ENCODE measurements at places on chromosomes 7 and 10.

- no peak for DNase-seq
Observed at GRCh38 chr7:93475811-93476210, 98.7 kb downstream of the CALCR start.

- no peak for DNase-seq
Observed at GRCh38 chr7:46152696-46153095, 231.6 kb upstream of the IGFBP3 start.

- no peak for DNase-seq
Observed at GRCh38 chr7:117083648-117084047, 130.3 kb downstream of the ST7 start.

- peak; percentile 14 for DNase-seq
Observed at GRCh38 chr7:151167197-151167961, at the start of gene GBX1. Gene GBX1 (minus strand): TSS chr7:151167694. CDS start chr7:151167548, 146 bp downstream.

DNA sequence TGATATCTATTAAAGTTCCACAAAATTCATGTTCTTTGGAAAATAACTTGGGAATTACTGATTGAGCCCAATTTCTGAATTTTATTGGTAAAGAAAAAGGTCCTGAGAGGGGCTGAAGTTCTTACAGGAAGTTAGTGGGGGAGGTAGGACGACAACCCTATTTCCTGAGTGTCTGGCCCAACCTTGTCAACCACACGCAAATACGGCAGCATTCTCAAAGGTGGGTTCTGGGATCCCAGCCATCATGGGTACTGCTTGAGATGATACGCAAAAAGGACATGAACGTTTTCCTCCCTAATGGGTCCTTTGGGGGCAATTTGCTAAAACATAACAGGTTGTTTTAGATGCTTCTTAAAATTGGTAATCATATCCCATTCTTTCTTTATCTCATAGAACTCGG is 2.7 kb upstream of the PDCD4 start:
- no peak for DNase-seq

GRCh38 chr7:4138866-4139265 is 543.2 kb upstream of the FOXK1 start:
- no peak for DNase-seq

- DNase-seq: no peak
Observed at GRCh38 chr10:10824591-10825148, 193.0 kb upstream of the CELF2 start.

- no peak for DNase-seq
Observed at GRCh38 chr10:13803566-13804554, 217.1 kb downstream of the PRPF18 start.

DNA sequence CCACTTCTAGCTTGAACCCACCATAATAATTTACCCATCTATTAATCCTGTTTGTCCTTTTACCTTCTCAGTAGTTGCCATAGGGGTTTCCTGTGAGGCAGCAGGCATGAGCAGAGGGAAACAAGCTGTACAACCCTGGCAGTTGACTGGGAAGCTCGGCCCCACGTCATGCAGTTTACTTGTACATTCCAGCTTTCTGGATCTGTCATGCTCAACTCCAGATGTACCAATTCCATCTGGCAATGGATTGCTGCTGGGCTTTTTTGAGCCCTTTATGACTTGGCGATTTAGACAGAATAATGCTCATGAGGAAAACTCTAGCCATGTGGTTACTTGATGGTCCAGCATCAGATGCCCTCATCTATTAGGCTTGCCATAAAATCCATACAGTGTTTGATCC is 112.5 kb downstream of the GNAI1 start:
- DNase-seq: no peak

GRCh38 chr7:71457021-71457420 is 325.1 kb downstream of the GALNT17 start:
- no peak for DNase-seq

DNA sequence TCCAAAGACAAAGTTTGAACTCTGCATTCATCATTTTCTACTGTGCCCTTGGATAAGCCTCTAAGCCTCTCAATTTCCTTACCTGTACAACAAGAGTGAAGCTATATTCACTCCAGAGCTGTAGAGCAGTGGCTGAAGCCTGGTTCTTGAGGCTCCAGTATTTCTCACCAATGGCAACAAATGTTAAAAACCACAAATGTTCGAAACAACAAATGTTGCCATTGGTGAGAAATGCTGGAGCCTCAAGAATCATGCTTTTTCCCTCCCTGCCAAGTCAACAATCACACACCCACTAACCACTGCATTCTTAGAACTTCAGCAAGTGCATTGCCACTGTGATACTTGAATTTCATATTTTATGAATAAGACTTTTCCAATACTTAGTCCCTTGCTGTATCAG is 237.9 kb downstream of the TMEM26 start:
- DNase-seq: no peak

- DNase-seq: no peak
Observed at GRCh38 chr7:132532281-132532680, 44.0 kb downstream of the PLXNA4 start.

DNA sequence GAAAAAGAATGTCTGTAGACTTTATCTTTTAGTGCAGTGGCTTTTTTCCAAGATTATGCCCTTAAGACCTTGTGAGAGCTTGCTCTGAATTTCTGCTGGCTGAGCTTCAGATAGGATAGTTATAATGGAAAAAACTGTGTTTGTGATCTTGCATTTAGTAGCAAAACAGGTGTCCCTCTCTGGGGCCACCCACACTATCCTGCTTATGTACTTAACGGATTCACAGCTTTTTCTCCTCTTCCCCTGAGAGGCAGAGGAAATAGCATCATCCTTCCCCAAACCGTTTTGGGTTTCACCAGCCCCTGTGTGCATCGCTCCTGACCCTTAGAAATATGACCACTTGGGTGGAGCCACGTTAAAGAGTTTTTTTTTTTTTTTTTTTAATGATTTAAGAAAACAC is 101.2 kb downstream of the RAB18 start:
- no peak for DNase-seq

- DNase-seq: no peak
Observed at GRCh38 chr7:41624818-41625217, 78.1 kb downstream of the INHBA start.

- DNase-seq: no peak
Observed at GRCh38 chr10:72072046-72072445, 16.3 kb downstream of the SPOCK2 start.

DNA sequence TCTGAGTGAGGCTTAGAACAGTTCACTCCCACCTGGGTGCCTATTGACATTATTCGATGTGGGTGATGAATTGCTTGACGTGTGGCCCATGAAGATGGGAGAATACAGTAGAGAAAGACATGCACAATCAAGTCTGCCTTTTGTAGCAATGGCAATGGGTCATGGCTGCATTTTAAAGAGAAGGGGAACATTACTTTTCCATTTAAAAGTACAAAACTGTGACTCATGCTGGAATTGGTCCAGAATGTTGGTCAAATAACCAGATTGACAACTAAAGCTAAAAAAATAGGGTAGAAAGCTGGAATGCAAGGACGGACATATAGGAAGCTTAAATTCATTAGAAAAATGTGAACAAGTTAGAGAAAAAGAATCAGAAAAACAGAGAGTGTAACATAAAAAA is 104.1 kb upstream of the SLC25A13 start:
- DNase-seq: peak; percentile 22

DNA sequence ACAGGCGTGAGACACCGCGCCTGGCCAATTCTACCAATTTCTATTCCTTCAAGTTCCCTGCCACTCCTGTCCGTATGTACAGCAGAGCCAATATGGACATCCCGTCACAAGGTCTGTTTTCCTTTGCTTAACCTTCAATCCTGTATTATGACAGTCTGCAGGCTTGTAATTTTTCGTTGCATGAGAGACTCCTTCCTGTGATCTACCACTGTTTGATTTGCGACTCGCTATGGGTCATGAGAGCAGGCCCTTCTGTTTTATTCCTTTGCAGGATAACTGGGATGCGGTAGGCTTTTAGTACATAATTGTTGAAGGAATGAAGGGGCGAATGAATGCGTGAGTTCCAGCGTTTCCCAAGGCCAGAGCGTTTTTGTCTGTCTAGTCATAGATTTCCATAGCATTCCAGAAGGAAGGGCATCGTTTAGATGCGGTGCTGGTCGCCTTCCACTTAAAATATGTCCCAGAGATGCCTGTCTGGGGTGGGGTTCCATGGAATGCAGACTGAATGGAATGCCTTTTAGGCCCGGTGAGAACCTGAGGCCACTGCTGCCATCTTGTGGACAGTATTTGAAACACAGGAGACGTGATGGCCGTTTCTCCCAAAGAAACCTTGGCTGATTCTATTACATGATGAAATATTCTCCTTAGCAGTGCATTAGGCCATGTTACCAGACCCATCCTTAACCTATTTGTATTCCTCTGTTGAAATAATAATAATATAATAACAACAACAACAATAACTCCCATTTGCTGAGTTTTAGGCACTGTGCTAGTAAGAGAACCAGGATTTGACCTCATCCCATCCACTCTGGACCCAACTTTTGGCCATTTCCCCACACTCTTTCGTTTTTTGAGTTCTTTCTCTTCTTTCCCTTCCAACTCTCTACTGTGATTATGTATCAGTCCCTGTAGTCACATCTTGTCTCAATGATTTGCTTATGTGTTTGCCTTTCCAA is 193.2 kb downstream of the MYOF start:
- DNase-seq: peak; percentile 87

GRCh38 chr10:12279281-12279680 is 70.1 kb upstream of the CAMK1D start:
- peak; percentile 25 for DNase-seq

- peak; percentile 42 for DNase-seq
Observed at GRCh38 chr7:29946428-29947186, 43.0 kb downstream of the SCRN1 start.

DNA sequence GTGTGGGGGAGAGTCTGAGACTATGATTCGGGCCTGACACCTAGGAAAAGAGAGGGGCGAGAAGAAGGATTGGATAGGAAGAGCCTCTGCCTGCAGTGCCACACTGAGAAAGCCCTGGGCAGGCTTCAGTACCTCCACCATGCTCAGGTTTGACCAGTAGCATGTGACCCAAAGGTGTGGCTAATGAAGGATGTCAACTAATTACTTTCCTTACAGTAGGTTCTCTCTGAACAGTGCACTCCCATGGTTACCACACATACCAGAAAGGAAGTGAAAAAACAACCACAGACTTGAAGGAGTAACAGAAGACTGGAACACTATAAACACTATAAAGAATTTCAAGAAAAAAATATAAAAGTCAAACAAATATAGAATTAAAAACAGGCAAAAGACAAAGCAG is 46.2 kb downstream of the SEM1 start:
- DNase-seq: no peak

DNA sequence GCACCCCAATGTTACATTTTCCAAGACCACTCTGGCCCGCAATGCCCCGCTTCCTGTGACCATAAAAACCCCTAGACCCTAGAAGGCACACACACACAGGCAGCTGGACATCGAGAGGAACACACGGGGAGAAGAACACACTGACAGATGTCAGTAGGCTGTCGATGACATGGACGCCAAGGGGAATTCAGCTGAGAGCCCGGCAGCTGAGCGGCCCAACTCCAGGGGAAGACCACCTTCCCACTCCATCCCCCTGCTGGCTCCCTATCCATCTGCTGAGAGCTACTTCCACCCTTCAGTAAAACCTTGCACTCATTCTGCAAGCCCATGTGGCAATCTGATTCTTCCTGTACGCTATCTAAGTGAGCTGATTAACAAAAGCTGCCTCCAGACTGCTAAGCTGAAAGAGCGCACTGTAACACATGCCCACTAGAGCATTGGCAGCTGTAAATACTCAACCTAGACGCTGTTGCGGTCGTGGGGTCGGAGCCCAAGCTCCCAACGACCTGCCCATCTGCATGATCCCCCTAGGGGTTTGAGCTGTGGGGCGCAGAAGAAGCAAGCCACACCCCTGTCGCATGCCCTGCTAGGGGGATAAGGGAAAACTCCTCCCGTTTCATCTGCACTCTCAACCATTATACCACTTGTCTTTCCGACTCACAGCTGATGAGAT is 843.6 kb upstream of the POT1 start:
- DNase-seq: no peak

- DNase-seq: peak; percentile 78
Observed at GRCh38 chr7:124032369-124033094, at the start of gene TMEM229A. Gene TMEM229A (minus strand): TSS chr7:124033067. CDS start chr7:124033003, 64 bp downstream.

- DNase-seq: no peak
Observed at GRCh38 chr10:4013651-4014121, 228.7 kb upstream of the KLF6 start.

DNA sequence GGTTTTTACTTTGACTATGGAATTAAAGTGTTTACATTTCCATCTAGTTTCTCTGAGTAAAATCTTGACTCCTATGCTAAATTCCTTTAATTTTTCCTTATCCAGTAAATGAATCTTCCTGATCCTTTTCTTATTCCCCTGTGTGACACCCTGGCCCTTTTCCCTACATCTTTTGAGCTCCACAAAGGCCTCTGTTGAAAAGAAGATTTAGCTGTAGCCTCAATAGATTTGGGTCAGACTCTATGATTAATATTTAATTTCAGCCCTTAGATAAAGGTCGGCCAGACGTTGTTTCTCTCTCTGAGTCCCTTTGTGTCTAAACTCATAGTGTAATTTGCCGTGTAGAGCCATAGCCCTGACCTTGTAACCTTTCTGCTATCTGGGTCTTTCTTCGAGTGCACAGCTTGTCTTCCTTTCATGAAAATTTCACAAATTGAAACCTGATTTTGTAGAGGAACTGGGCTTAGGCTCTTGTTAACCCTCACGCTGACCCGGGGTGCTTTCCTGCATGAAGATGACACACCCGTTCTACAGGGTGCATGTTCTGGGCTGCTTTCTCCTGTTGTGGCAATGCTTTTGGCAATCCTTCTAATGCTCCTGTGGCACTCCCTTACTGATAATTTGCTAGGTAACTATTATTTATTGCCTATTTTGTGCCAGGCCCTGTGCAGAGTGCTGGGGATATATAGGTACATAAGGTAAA is 21.2 kb downstream of the LSMEM1 start:
- DNase-seq: no peak

DNA sequence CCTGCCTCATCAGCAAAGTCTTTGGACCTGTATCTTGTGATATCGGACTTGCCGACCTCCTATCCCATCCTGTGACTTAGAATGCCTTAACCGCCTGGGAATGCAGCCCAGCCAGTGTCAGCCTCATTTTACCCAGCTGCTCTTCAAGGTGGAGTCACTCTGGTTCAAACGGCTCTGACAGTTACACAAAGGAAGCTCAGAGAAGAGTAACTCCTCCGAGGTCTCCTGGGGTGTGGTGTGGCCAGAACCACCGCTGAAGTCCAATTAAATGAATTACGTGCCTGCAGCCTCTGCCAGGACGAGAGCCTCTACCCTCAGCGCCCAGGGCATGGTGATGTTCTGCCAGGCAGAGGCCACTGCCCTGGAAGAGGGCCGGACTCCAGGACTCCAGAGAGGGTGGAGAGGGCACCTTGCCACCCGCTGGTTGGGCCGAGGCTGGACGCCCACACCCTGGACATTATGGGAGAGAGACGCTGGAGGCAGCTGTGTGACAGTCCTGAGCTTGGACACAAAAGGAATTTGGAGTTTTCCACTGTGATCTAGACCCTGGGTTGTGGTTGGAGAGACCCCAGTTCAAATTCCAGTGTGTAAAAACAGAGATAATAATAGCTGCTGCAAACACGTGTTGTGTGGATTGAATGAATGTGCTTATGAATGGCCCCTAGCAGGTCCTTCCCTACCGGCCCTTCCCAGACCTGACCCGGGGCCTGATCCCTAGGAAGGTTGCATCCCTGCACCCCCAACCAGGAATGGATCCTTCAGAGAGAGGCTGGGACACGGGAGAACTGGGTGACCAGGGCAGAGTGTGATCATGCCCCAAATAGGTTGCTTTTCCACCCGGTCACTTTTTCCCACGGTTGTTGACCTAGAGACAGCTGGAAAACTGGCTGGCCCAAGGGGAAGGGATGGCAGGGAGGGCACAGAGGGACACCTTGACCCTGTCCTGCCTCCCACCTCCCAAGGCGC is 37.8 kb upstream of the FZD9 start:
- no peak for DNase-seq

- DNase-seq: no peak
Observed at GRCh38 chr7:149333321-149333717, 71.3 kb downstream of the ZNF783 start.

- no peak for DNase-seq
Observed at GRCh38 chr7:156638443-156639077, 2.0 kb upstream of the RNF32 start.
